Neural crest cell (in vitro differentiated cells): ENCODE measurements at places on chromosomes 16 and 17. TPM values are rescaled to one million over a fixed set of nuclear protein-coding genes. Genes with fewer than 3 reads are reported as not detected.

- H3K4me3 ChIP-seq = no peak overlapping the region
- DNase-seq = no peak
- H3K27ac ChIP-seq = no peak overlapping the region
Observed at GRCh38 chr16:50598256-50598894, 50.2 kb downstream of the NKD1 start.

GRCh38 chr17:79647456-79647915 is 36.6 kb upstream of the RBFOX3 start:
- peaks cover 46% of the 10 kb centered on the region for H3K27me3 ChIP-seq
- no peak for DNase-seq
- H3K4me1 ChIP-seq = no peaks in the 10 kb centered on the region
- no peak overlapping the region for H3K4me3 ChIP-seq
- H3K36me3 ChIP-seq = no peaks in the 10 kb centered on the region
- no peak overlapping the region for H3K27ac ChIP-seq

- no peaks in the 10 kb centered on the region for H3K36me3 ChIP-seq
- no peak overlapping the region for H3K27ac ChIP-seq
- no peaks in the 10 kb centered on the region for H3K27me3 ChIP-seq
- no peak for DNase-seq
- no peak overlapping the region for H3K4me3 ChIP-seq
Observed at GRCh38 chr17:18129041-18129502, 20.5 kb downstream of the MYO15A start.

GRCh38 chr16:4942481-4942880 is 5.5 kb upstream of the PPL start:
- peaks cover 12% of the 10 kb centered on the region for H3K4me1 ChIP-seq
- peak overlapping the region; percentile 15 for H3K4me3 ChIP-seq
- H3K36me3 ChIP-seq = no peaks in the 10 kb centered on the region
- DNase-seq = no peak
- no peak overlapping the region for H3K27ac ChIP-seq

DNA sequence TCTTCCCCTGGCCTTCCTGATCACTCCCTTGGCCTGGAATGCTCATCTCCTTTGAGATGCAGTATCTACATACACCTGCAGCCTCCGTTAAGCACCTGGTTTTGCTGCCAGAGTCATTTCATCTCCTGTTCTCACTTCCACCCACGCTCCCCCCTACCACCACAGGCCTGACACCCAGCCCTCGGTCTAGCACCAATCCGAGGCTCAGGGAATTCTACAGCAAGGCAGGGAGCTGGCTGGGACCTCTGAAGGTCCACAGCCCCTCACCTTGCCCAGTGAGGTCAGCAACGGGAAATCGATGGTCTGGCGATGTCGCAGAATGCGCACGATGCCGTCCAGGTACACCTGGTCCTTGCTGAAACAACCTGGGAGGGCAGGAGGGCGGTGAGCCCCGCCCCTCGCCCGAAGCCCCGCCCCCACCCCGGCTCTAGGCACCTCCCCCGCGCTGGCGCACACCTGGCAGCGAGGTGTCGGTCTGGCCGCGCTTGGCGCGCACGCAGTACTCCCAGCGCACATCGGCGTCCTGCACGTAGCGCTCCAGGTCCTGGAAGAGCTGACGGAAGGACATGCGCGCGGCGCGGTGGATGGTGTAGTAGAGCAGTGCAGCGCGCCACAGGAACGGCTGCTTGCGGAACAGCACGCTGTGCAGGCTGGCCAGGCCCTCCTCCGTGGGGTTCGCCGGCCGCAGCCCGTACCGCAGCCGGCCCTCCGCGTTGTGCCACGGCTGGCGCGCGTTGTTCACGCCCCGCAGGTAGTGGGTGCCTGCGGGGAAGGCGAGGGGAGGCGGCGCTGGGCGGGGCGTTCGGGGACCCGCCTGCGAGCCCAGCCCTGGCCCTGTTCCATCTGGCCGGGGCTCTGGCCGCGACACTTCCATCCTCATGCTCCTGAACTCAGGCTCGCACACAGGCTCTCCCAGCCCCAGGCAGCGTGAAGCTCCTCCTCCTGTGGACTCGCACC is 5.7 kb downstream of the MATCAP1 start:
- H3K36me3 ChIP-seq = peaks cover 2% of the 10 kb centered on the region
- no peak overlapping the region for H3K27ac ChIP-seq
- peaks cover 16% of the 10 kb centered on the region for H3K4me1 ChIP-seq

- H3K27ac ChIP-seq = no peak overlapping the region
- H3K36me3 ChIP-seq = no peaks in the 10 kb centered on the region
- no peak for DNase-seq
- H3K4me3 ChIP-seq = no peak overlapping the region
Observed at GRCh38 chr17:66379996-66380395, 77.6 kb downstream of the PRKCA start.

GRCh38 chr17:20189302-20189701 is 180.1 kb downstream of the SPECC1 start:
- H3K27ac ChIP-seq = peak overlapping the region; percentile 99
- H3K4me1 ChIP-seq = peaks cover 45% of the 10 kb centered on the region
- H3K36me3 ChIP-seq = peaks cover 12% of the 10 kb centered on the region
- peak; percentile 25 for DNase-seq
- peak overlapping the region; percentile 62 for H3K4me3 ChIP-seq

- DNase-seq = no peak
- peaks cover 7% of the 10 kb centered on the region for H3K36me3 ChIP-seq
Observed at GRCh38 chr17:10628756-10629155, 28.4 kb downstream of the MYH3 start.

DNA sequence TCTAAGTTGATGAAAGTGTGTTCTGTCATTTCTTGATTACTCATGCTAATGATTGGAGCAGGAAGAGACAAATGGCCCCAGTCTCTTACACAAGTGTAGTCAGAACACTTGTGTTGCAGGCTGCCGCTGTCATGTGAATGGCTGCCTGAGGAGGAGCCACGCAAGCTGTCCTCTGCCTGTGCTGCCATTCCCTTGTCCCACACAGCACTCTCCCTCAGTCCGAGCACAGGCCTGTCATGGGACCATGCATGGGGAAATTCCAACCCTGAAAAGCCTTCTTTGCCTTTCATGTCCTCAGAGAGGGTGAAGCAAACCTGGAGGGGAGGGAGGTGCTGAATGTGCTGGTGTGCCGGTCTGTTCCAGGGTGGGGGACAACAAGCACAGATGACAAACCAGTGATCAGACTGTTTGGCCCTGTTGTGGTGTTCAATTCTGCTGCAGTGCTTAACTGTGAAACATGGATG is 109.4 kb downstream of the MRTFB start:
- peaks cover 17% of the 10 kb centered on the region for H3K4me1 ChIP-seq
- DNase-seq = no peak
- no peak overlapping the region for H3K4me3 ChIP-seq
- no peaks in the 10 kb centered on the region for H3K27me3 ChIP-seq
- H3K27ac ChIP-seq = no peak overlapping the region

GRCh38 chr16:71851746-71852145 is 6.0 kb downstream of the ATXN1L start:
- peaks cover 11% of the 10 kb centered on the region for H3K36me3 ChIP-seq
- DNase-seq = no peak
- H3K4me3 ChIP-seq = no peak overlapping the region
- H3K27me3 ChIP-seq = no peaks in the 10 kb centered on the region
- no peak overlapping the region for H3K27ac ChIP-seq

DNA sequence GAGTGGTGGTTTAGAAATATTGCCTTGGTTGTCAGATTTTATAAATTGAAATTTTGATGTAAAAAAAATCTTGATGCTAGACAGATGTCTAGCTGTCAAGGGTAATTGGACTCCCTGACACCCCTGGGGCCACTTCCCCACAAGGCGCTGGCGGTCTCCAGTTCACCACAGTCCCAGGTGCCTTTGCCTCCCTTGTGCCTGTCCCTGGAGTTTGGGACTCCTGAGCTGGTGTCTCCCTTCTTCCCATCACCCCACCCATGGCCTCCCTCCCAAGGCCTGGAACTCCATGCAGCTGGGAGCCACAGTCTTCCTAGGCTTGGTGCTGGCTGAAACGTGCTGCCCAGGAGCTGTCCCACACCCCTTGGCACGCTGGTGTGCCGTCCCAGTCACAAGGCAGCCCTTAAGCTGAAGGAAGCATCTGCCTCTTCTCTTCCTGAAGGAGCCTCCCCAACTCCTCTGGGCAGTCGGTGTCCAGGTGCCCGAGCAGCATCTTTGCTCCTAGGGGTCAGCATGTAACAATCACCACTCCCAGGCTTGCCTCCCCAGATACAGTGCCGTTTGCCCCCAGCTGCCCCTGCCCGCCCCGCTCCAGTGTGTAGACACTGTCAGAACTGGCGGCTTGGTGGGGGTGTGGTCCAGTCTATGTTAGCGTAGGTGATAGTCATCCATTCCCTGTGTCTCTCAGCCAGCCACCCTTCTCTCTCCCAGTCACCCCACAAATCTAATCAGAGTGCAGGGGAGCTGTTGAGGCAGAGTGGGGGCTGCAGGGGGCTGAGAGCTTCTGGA is 26.2 kb downstream of the POLR3E start:
- H3K27me3 ChIP-seq = no peaks in the 10 kb centered on the region
- H3K4me1 ChIP-seq = no peaks in the 10 kb centered on the region
- no peak for DNase-seq

- DNase-seq = no peak
- peak overlapping the region; percentile 70 for H3K4me3 ChIP-seq
- H3K27me3 ChIP-seq = peaks cover 66% of the 10 kb centered on the region
- peaks cover 52% of the 10 kb centered on the region for H3K4me1 ChIP-seq
Observed at GRCh38 chr16:85313526-85314301, 201.4 kb upstream of the CIBAR2 start.

- peak overlapping the region; percentile 23 for H3K4me3 ChIP-seq
- no peaks in the 10 kb centered on the region for H3K27me3 ChIP-seq
Observed at GRCh38 chr16:53071748-53072301, 17.0 kb downstream of the CHD9 start.

DNA sequence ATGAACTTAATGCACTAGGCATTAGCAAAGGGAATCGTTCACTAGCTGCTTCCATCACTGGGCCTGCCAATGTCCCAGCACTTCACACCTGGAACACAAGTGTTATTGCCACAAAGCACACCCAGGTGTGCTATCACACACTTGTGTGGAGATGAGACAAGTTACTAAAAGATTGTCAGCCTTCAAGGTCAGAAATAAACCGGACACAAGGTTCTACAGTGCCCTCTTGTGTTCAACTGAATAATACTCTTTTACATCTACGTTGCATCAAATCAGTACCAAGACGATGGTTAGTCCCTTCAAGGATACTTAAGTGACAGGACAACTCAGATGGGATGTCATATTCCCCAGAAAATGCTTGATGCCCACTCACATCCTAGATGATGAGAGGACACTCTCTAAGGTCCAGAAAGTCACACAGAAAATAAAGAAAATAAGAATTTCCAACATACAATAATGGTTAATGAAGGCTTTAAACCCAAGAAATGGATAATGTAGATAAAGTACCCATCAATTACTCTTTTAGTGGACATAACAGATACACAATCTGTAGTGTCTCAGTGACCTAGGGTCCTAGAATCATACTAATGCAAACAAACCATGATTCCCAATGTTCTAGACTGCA is 16.4 kb upstream of the GLG1 start:
- no peak overlapping the region for H3K4me3 ChIP-seq
- peaks cover 9% of the 10 kb centered on the region for H3K36me3 ChIP-seq
- H3K27me3 ChIP-seq = no peaks in the 10 kb centered on the region
- no peak overlapping the region for H3K27ac ChIP-seq

DNA sequence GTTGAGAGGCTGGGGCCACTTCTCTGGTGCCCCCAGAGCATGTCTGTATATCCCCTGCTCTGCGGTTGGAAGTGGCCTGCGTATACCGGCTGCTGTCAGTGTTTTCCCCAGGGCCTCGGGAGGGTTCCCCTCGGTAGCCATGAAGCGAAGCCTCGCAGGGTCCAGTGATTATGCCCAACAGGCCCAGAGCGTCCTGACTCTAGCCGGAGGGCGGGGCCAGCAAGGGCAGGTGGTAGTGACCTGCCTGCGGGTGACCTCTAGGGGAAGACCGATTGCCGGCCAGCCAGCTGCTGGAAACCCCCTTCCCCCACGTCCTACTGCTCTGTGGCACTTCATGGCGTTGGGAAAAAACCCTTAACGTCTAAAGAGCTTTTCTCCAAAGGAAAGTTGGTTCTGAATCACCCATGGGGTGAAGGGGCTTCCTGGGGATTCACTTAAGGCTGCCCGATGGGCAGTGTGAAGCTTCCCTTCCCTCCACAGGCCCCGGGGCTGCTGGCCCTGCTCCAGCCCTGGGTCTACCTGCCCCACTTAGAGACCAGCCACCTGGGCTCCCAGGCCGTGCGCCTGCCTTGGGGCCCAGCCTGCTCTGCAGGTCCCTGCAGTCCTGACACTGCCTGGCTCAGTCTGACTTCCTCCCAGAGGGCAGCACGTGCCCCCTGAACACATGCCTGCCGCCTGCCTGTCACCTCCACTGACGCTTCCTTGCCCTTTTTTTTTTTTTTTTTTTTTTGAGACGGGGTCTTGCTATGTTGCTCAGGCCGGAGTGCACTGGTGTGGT is 72.8 kb downstream of the SOCS1 start:
- no peak overlapping the region for H3K4me3 ChIP-seq
- DNase-seq = no peak
- no peaks in the 10 kb centered on the region for H3K36me3 ChIP-seq
- H3K27me3 ChIP-seq = no peaks in the 10 kb centered on the region

GRCh38 chr17:29378500-29378899 is 11.7 kb upstream of the TAOK1 start:
- no peaks in the 10 kb centered on the region for H3K27me3 ChIP-seq
- no peak overlapping the region for H3K27ac ChIP-seq
- peaks cover 36% of the 10 kb centered on the region for H3K4me1 ChIP-seq
- H3K36me3 ChIP-seq = no peaks in the 10 kb centered on the region
- no peak overlapping the region for H3K4me3 ChIP-seq

DNA sequence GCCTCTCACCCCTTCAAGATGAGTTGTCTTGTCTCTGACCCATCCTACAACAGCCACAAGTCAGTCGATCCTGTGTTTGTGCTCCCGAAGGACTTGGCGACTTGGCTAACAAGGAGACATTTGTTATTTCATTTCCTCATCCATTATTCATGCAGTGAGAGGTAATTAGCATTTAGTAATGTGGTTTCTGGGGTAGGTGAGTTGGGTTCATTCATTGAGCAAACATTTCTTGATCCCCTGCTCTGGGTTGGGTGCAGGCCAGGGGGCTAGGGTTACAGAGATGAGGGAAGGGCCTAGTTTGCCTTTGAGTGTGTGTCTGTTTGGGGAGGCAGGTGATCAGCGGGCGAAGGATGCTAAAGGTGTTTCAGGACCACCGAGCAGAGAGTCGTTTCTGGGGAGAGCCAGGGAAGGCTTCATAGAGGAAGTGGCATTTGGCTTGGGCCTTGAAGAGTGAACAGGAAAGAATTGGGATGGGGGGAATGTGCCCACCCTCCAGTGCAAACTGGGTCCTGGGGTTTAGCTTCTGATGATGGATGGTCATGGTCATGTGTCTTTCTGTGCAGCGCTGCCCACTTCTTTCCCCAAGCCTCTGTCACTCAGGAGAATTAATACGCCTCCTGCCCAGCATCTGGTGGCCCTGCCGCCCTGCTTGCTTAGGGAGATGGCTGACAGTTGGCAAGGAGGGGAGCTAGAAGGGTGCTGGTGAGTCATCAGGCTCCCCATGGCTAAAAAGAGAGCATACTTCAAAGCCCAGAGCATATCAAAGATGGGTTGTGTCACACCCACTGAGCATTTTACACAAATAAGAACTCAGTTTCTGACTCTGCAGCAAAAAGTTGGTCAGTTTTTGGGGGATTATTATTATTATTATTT is 38.5 kb downstream of the MSI2 start:
- peaks cover 27% of the 10 kb centered on the region for H3K36me3 ChIP-seq
- no peaks in the 10 kb centered on the region for H3K27me3 ChIP-seq
- peak overlapping the region; percentile 69 for H3K27ac ChIP-seq
- H3K4me1 ChIP-seq = peaks cover 62% of the 10 kb centered on the region
- DNase-seq = no peak

Gene MT1F
- 1.5 and 2.4 TPM in 2 replicates for total RNA-seq

Gene SHBG
- 2.3 and 2.5 TPM in 2 replicates for total RNA-seq

Gene ITGAD
- total RNA-seq = not detected in 2 replicates

Gene ST6GALNAC1
- not detected in 2 replicates for total RNA-seq

Gene PROCA1
- 11.7 and 12.5 TPM in 2 replicates for total RNA-seq

Gene INCA1
- total RNA-seq = 0.43 and 0.86 TPM in 2 replicates

Gene GAST
- not detected in 2 replicates for total RNA-seq

Gene HSD11B2
- total RNA-seq = 3.8 and 4.7 TPM in 2 replicates

Gene CD300E
- not detected in 2 replicates for total RNA-seq

Gene BOLA2
- total RNA-seq = 7.8 and 8.6 TPM in 2 replicates
